Activated naive CD4-positive, alpha-beta T cell treated with Interleukin-2 at 50 U/mL for 16 hours (primary cell): ENCODE measurements at places on chromosomes 7 and 10.

DNA sequence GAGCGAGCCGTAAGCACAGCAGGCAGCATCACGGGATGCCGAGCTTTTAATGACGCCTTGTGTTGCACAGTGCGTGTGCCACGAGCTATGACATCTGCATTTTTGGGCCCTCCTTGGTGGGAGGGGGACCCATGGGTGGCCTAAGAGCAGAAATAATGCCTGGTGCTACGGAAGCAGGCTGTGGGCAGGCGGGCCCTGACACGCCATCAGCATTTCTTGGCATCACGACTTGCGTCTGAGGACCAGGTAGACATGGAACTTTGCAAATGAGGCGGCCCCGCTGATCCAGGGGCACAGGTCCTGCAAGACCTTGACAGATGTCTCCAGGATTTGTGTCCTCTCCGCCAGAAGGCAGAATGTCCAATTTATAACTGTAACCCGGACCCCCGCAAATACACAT is 117.8 kb upstream of the RNF32 start:
- no peak for DNase-seq

GRCh38 chr7:52254396-52255010 is 780.9 kb upstream of the POM121L12 start:
- DNase-seq: no peak

GRCh38 chr7:13551503-13551902 is 438.0 kb downstream of the ETV1 start:
- DNase-seq: no peak

DNA sequence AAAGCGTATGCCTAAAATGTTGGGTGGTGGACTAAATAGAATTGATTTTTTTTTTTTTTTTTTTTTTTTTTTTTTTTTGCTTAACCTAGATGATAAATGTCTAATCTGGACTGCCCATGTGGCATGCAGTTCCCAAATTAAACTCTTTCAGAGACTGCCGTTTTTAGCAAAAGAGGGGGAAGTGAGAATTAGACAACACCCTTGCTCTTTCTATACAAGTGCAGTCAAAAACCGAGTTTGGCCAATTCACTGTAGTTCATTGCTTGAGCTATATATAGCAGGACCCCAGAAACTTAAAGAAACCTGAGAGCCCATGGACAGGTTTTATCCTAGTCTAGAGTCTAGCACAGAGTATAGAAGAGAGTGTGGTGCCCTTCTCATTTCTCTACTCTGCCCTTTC is 141.9 kb downstream of the GRM3 start:
- no peak for DNase-seq

DNA sequence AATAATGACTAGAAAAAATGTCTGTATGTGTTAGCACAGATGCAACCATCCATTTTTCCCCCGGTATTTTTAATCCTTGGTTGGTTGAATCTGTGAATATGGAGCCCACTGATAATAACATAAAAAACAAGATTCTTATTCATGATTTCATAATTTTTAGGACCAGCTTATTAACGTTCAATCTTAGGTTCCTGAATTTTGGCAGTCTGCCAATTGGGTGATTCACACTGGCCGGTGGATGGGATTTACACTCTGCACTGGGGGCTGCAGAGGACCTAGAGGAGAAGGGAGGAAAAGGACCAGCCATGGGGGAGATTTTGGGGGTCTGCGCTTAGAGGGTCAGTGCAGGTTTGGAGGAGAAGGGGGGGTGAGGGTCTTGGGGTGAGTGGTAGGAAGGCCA is 327.9 kb downstream of the ACTR3B start:
- DNase-seq: no peak

GRCh38 chr7:127870231-127870907 is 160.9 kb downstream of the LRRC4 start:
- no peak for DNase-seq

DNA sequence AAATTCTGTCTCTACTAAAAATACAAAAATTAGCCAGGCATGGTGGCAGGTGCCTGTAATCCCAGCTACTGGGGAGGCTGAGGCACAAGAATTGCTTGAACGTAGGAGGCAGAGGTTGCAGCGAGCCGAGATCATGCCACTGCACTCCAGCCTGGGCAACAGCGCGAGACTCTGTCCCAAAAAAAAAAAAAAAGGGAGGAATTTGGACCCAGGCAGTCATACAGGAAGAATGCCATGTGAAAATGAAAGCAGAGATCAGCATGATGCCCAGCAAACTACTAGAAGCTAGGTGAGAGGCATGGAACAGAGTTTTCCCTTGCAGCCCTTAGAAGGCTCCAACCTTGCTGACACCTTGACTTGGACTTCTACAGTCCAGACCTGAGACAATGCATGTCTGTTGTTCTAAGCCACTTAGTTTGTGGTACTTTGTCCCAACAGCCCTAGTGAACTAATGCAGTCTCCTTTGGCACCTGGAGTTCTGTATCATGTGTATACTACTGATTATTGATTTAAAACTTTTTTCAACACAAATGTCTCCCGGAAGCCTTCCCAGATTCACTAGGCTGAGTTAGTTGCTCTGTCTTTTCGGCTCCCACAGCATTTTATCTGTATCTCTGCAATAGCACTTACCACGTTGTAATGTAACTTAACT is 10.2 kb upstream of the BAG3 start:
- no peak for DNase-seq

DNA sequence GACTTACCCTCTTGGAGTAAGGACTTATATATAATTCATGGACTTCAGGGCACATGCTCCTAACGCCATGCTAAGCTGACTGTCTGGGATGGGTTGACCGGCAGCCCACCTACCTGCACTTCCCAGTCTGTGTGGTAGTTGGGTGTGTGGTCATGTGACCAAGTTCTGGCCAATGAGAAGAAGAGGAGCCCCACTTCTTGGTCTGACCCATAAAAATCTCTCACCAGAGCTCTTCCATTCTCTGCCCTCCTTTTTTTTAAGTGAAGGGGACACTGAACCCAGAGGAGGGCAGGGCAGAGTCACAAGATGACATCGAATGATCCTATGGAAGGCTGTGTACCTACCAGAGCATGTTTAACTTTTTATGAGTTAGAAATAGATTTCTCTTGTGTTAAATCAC is 370.1 kb downstream of the FRMD4A start:
- DNase-seq: no peak

- DNase-seq: no peak
These were observed 109.6 kb downstream of the PTPRE start for GRCh38 chr10:128016423-128017060.

GRCh38 chr7:130037703-130038102 is 13.5 kb downstream of the ZC3HC1 start:
- no peak for DNase-seq

DNA sequence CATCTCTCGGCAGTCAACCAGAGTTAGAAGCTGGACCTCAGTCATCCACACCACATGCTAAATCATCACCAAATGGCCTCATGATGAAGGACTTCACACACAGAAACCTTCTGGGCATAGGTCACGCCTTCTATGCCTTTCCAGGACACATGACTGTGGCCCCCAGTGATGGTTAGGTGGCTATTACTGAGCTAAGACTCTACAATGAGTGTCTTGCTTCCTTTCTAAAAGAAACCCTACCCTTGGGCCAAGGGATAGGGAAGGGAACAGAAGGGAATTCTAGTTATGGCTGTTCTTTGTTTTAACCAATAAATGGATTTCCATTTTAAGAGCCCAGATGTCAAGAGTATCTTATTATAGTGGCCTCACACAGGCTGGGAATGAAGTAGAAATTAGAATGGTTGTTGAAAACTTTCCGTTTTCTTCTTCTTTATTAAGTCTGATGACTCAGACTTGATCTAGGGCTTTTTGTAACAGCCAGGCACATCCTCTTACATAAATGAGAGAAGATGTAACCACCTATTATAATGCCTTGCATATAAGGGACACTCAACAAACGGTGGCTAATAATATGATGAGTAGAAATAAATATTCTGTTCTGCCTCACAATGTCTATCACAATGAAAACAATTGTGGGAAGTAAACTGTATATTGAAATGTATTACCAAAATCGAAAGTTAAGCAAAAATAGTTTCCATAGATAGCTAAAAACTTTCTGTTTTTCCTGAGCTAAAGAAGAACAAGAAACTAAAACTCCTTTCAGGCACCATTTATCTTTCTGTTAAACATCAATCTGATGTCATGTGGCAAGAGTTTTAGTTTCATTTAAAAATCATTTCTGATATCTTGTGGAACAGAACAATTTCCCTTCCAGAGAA is 62.5 kb upstream of the TOMM7 start:
- no peak for DNase-seq

DNA sequence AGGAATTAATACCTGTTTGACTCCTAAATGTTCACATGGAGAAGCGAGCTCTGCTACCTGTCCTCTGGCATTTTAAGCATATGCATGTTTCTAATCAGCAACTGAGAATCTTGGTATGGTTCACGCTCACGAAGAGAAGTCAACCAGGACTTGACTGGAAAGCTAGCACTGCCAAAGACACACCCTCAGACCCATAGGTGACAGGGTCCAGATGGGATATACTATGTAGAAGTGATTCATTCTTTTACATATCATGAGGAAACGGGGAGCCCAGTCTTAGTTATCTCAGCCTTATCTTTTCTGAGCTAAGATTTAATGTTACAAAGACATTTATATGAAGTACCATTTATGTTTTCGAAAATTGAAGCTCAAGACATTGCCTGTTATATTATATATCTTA is 313.0 kb downstream of the DOCK4 start:
- DNase-seq: no peak

GRCh38 chr7:45196374-45196773 is 38.8 kb downstream of the RAMP3 start:
- DNase-seq: peak; percentile 61

DNA sequence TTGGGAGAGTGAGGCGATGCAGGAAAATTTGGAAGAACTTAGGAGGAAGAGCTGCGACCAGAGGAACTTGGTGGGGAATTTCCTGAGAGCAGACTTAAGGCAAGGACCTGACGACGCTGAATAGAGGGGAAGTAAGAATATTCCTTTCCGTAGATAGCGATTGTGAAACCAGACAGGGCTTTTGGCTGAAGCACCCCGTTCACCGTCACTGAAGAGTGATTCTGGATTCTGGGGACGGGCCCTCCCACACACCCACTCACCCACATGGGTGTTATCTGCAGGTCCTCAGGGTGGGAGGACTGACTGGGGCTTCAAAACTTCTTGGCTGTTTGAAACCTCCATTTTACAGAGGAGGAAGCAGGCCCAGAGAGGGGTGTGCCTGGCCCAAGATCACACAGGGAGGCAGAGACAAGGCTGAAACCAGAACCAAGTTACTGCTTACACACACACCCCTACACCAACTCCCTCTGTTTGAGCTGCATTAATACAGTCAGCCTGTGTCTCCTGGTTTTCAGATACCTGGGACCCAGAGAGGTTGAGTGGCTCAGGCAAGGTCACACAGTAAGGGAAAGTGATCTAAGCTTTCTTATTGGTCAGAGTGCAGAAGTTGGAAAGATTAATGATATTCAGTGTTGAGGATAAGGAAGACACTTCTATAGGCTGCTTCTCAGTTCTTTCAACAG is 37.2 kb upstream of the CDH23 start:
- DNase-seq: no peak
